Hematopoietic multipotent progenitor cell treated with erythropoietin and hydrocortisone succinate and interleukin-3 and kit ligand, for 4 days (in vitro differentiated cells): ENCODE measurements at places on chromosomes 7 and 10.

DNA sequence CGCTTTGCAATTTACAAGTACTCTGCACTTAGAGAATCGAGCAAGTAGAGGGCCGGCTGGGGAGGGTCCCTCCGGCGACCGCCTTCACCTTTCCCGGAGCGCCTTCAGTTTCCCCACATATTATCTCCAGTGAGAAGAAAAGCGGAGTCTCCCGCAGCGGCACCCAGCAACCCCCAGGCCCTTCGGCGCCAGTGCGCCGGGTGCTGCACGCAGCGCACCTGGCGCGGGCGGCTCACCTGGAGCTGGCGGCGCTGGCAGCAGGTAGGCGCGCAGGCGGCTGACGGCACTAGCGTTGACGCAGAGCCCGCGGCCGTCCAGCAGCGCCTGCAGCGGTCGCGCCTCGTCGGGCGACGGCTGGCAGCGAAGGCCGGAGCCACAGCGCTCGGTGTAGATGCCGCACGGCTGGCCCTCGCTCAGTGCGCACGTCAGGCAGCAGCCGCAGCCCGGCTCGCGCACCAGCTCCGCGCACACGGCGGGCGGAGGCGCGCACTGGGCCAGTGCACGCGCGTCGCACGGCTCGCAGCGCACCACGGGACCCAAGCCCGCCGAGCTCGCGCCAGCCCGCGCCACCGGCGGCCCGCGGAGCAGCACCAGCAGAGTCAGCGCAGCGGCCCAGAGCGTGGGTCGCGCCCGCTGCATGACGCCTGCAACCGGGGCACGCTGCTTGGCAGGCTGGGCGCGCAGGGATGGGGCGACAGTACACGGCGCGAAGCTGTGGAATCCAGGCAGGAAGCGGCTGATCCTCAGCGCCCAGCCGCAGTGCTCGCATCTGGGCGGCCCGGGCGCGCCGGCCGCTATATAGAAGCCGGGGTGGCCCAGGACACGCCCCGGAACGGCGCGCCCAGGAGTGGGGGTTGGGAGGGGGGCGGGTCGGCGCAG lies at the start of gene IGFBP3:
Gene IGFBP3, minus strand, starts transcription at position 771 of the 879 bp plus-strand sequence. Its CDS starts 132 bp downstream, at position 639.
- DNase-seq, result peak; percentile 45

- DNase-seq, result no peak
These were observed 476.1 kb upstream of the DPP6 start for GRCh38 chr7:153576096-153576495.

DNA sequence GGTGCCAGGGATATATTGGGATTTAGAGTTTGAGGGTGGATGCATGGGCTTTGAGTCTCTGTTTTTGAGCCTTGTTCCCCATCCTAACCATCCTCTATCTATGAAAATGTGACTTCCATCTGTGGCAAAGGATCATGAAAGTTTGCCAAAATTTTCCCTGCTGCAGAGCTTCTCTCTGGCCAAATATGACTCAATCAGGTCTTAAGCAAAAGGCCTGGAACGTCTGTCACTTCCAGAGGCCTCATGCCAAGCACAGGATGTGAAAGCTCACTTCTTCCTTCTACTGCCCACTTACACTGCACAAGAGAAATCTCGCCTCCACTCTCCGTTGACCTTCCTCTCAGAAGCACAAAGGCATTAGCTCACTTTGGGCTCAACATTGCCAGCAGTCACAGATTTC lies 696.9 kb upstream of the NRP1 start:
- no peak for DNase-seq

GRCh38 chr10:127892743-127893142 lies at the start of gene CLRN3:
CLRN3 (minus strand) TSS chr10:127892941; CDS start chr10:127892784, 157 bp downstream.
- no peak for DNase-seq

DNA sequence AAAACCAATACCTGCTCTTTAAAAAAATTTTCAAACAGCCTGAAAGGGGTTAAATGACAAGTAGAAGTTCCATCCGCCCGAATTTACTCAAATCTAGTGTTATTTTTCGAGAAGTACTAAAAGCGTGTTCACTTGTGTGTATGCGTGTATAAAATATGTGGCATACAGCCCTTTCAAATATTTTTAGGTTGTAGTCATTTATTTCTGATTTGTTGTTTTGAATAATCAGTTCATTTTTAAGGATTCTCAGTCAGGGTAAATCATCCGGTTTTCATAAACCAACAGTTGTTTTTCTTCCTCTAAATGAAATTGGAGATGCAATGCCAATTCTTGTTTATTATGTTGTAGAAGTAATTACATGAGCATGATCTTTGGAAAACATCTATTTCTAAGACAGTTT lies 6.9 kb upstream of the SUN1 start:
- DNase-seq, result no peak

DNA sequence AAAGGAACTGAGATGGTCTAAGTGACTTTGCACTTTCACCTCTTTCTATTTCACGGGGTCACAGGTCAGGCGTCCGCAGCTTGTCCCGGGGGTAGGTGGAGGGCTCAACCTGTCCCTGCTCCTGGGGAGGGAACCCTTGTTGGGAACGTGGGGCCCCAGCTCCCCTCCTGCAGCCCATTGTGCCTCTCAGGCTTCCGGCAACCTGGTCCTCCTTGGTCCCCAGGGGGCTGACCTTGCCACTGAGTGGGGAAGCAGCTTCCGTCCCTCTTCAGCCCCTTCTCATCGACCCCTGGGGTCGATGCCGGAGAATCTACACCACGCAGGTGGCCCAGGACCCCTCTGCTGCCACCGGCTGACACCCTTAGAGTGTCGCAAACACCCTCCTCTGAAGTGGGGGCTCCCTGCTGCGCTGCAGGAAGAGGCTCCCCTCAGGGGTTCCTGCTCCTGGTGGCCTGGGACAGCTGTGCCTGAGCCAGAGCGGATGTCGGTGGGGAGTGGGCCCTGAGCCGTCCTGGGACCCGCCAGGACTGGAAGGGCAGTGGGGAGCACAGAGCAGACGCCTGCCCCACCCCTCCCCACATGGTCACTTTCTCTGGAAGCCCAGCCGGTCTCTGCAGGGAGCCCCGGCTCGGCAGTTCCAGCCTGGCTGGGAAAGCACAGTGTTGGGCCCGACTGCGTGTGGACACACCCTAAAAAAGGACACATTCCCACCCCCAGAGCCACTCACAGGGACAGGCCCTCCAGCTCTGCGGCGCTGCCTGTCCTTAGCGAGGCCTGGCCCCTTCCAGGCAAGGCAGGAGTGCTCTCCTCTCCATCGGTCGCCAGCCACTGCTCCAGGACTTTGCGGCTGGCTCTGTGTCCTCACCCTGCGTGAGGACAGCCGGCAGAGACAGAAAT lies 357.5 kb upstream of the SHH start:
- DNase-seq, result no peak

DNA sequence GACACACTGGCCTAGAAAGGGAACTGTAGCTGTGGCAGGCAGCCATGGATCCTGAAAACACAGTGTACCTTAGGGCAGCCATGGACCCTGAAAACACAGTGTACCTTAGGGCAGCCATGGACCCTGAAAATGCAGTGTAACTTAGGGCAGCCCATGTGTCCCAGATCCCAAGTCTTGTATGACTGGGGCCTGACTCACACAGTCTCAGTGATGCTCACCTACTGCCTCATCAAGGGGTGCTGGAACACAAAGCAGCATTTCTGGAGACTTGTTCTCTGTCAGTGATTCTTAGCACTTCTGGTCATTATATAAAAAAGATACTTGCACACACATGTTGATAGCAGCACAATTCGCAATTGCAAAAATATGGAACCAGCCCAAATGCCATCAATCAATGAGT lies 70.2 kb upstream of the LAMB4 start:
- DNase-seq, result no peak

DNA sequence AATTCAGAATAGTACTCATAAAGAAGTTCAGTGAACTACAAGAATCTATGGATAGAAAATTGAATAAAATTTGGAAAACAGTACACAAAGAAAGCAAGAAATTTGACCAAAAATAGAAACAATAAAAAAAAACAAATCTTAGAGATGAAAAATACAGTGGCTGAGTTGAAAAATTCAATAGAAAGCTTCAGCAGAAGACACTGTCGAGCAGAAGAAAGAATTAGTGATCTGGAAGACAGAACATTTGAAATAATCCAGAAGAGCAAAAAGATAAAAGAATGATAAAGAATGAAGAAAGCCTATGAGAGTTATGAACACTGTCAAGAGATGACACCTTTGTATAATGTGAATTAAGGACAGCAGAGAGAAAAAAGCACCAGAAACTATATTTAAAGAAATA lies 480.6 kb downstream of the SDK1 start:
- no peak for DNase-seq

GRCh38 chr10:19848226-19848985 lies 32.2 kb downstream of the PLXDC2 start:
- DNase-seq, result no peak

- no peak for DNase-seq
These were observed 40.4 kb upstream of the CDCA7L start for GRCh38 chr7:21986096-21986495.

DNA sequence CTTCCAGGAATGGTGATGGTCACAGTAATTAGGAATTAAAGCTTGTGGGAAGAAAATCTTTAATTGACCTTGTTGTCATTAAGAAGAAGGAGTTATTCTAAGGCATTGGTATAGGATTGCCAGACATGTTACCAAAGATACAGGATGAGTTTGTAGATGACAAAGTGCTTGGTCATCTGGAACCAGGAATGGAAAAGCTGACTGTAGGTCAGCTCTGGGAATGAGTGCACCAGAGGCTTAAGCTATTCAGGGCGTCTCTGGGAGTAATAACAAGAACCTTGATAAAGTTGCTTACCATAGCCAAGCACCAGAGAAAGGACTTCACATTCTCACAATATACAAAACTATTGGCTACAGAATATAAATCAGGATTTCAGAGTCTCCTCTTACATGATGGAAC lies 89.0 kb downstream of the PHTF2 start:
- DNase-seq, result no peak

- DNase-seq, result peak; percentile 21
These were observed 412.2 kb upstream of the ZMIZ1 start for GRCh38 chr10:78656417-78657162.

DNA sequence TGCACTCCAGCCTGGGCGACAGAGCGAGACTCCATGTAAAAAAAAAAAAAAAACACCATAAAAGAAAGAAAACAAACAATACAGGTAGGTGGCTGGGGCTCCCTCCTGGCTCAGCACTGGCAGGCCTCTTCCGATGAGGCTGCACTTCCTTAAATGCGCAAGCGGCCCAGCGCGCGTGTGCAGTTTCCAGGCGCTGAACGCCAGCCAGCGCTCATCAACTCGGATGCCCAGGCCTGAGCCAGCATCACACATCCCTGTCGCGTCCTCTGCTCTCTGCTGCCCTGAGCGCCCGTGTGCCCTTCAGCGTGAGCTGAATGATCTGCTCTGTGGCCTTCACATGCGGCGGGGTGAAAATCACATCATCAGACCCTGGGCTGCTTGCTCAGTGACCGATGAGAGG lies 31.8 kb downstream of the NUDT1 start:
- DNase-seq, result no peak

DNA sequence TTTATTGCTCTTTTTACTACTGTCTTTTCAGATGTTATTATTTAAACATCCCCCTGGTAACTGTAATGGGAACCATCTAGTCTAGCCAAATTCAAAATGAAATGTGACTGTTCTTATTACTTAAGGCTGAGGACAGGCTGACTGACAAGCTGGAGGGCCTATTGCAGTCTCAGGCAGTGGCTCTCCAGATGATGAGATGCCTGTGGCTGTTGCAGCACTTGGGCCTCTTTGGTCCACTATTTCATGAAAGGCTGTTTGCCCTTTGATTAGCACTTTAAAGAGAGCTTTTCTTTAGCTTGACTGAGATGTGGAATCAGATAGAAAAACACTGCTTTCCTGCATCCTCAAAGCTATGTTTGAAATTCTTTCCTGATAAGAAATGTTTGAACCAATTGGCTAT lies 540.5 kb downstream of the SORCS3 start:
- no peak for DNase-seq

DNA sequence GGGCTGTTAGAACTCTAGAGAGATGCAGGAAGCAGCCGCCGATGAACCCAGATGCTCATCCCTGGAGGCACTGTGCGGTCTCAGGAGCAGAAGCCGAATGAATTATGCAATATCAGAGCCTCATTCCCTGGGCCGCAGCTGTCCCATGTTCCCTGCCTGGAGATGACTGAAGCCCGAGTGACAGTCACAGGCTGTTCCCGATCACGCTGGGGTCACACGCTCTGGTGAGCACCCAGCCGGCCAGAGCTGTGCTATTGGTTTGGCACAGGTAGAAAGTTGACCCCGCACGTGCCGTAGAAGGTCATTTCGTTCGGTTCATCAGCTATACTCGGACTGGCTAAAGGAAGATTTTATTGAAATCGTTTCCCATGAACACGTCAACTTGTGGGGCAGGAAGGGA lies 140.5 kb upstream of the SH2B2 start:
- no peak for DNase-seq

- DNase-seq, result peak; percentile 71
These were observed 45.5 kb upstream of the ABLIM1 start for GRCh38 chr10:114703377-114704107.

DNA sequence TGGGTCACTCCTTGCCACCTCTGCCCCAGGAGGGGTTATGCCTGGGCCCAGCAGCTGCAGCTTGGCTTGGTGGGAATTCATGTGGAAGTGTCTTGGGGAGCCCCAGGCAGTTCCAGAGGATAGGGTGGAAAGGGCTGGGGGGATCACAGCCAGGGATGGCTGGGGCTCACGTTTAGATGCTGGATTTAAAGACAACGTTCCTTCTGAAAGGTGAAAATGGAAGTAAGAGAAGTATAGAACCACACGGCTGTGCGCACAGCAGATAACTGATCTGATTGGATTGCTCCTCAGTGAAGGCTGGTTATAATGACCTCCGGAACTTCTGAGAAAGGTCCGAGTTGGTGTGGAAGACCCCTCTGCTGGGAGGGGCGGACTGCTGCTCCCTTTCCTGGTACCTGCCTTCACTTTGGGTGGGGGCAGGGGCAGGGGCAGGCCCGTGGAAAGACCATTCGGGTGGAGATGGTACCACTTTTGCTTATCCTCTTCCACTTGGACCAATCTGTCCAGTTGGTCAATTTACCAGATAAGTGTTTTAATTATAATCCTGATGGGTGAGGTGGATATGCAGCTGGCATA lies 7.9 kb upstream of the MYL7 start:
- no peak for DNase-seq

DNA sequence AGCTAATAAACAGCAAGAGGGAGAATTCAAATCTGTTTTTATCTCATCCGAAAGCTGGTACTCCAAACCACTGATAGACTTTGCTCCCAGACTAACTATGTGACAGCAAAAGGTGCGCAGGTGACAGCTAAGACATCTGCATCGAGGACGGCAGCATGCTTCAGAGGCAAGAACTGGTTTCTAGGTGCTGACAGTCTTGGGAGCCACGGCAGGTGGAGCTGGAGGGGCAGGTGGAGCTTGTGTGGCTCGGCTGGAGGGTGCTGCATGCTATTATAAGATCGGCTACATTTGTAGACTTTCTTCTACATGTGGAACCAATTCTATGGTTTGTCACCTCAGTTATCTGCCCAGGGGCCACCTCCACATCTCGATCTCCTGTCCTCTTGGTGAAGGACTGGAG lies 21.8 kb upstream of the MMP21 start:
- no peak for DNase-seq
